Putamen (tissue), 1 donor: ENCODE measurements at places on chromosomes 12 and 14.

DNA sequence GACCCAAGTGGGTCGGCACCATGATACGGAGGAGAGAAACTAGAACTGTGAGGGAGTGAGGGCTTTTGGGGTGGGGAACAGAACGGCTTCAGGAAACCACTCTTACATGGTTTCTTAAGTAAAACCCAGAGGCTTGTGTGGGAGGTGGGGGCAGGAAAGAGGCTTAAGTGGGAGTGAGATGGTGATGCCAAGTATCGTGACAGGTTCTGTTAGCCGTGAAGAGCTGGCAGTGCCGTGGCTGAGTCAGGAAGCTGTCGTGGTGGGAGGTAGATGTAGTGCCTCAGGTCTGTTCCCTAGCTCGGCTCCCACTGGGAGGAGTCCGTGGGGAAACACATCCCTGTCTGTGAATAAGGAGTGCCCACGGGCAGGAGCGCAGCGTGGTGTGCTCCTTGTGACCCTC lies 185.8 kb upstream of the FKBP4 start:
- DNase-seq, result peak; percentile 69

- no peak for DNase-seq
Measured at GRCh38 chr12:103839103-103839502, 1.9 kb downstream of the NT5DC3 start.

GRCh38 chr12:131831635-131832041 lies 3.4 kb downstream of the MMP17 start:
- DNase-seq, result no peak

- no peak for DNase-seq
Measured at GRCh38 chr12:127459687-127460086, 807.3 kb upstream of the TMEM132C start.

- no peak for DNase-seq
Measured at GRCh38 chr12:82015623-82016347, 256.6 kb upstream of the PPFIA2 start.

- no peak for DNase-seq
Measured at GRCh38 chr14:64644629-64645028, 59.6 kb upstream of the PLEKHG3 start.
